Fibroblast of lung (primary cell): ENCODE measurements at places on chromosomes 2 and 18. TPM values are rescaled to one million over a fixed set of nuclear protein-coding genes. Genes with fewer than 3 reads are reported as not detected.

The PTH2R gene
- under 0.01 TPM in 1 of 2 replicates, not detected in the other for total RNA-seq

The UPP2 gene
- total RNA-seq: not detected in 2 replicates

The METTL4 gene
- 9.8 and 12.2 TPM in 2 replicates for total RNA-seq

The IGFBP5 gene
- 783 and 1,100 TPM in 2 replicates for total RNA-seq

The INO80D gene
- 5.1 and 7.4 TPM in 2 replicates for total RNA-seq

The ARHGAP28 gene
- total RNA-seq: 27.2 and 35.0 TPM in 2 replicates

The RUFY4 gene
- not detected in 2 replicates for total RNA-seq

The NYAP2 gene
- under 0.01 TPM in 1 of 2 replicates, not detected in the other for total RNA-seq

The ZAP70 gene
- total RNA-seq: not detected in 2 replicates

The SPDYA gene
- 0.77 and 0.83 TPM in 2 replicates for total RNA-seq

The SCN9A gene
- total RNA-seq: 58.6 and 105 TPM in 2 replicates

The CAPN13 gene
- not detected in 2 replicates for total RNA-seq

The SELENOI gene
- 13.1 and 18.8 TPM in 2 replicates for total RNA-seq

The POTEC gene
- total RNA-seq: not detected in 2 replicates

The RSAD2 gene
- 0.77 and 1.7 TPM in 2 replicates for total RNA-seq

The SLC40A1 gene
- total RNA-seq: 91.9 and 97.4 TPM in 2 replicates

The PID1 gene
- 8.2 and 29.6 TPM in 2 replicates for total RNA-seq

The GPR35 gene
- 1.0 and 1.2 TPM in 2 replicates for total RNA-seq

The ITGA6 gene
- total RNA-seq: 2.6 and 19.8 TPM in 2 replicates

The CRACDL gene
- total RNA-seq: under 0.01 TPM in 1 of 2 replicates, not detected in the other

The INHA gene
- total RNA-seq: 0.26 and 0.50 TPM in 2 replicates

The TXNDC2 gene
- total RNA-seq: not detected in 2 replicates

The NEU2 gene
- not detected in 2 replicates for total RNA-seq

The RGPD4 gene
- total RNA-seq: under 0.01 TPM in 1 of 2 replicates, not detected in the other

The ADD2 gene
- total RNA-seq: 2.5 and 2.6 TPM in 2 replicates

The PROC gene
- not detected in 2 replicates for total RNA-seq

The ABI2 gene
- 27.0 and 32.2 TPM in 2 replicates for total RNA-seq

The KCNS3 gene
- 1.3 and 6.3 TPM in 2 replicates for total RNA-seq

The KCNE4 gene
- 11.0 and 25.3 TPM in 2 replicates for total RNA-seq

The ABCB11 gene
- not detected in 2 replicates for total RNA-seq

The SERPINB4 gene
- total RNA-seq: not detected in 2 replicates

The TGFA gene
- total RNA-seq: not detected in 2 replicates

The C2orf66 gene
- total RNA-seq: 0.17 and 0.26 TPM in 2 replicates

The TACR1 gene
- total RNA-seq: 0.17 TPM in 1 of 2 replicates, not detected in the other

The UGT1A5 gene
- not detected in 2 replicates for total RNA-seq

The PROM2 gene
- 0.26 and 0.33 TPM in 2 replicates for total RNA-seq

The STPG4 gene
- total RNA-seq: 0.26 and 0.33 TPM in 2 replicates

The FAM110C gene
- 0.26 TPM in 1 of 2 replicates, not detected in the other for total RNA-seq

The ESPNL gene
- total RNA-seq: 1.3 and 2.8 TPM in 2 replicates

The SULT1C2 gene
- under 0.01 and 0.26 TPM in 2 replicates for total RNA-seq

The ARHGAP25 gene
- 3.1 and 5.8 TPM in 2 replicates for total RNA-seq

The CFC1B gene
- total RNA-seq: not detected in 2 replicates

The EPB41L3 gene
- total RNA-seq: 29.9 and 37.0 TPM in 2 replicates

The PPP1R1C gene
- 0.50 and 0.77 TPM in 2 replicates for total RNA-seq
